GM13977 (cell line): ENCODE measurements at places on chromosomes 11 and 22.

DNA sequence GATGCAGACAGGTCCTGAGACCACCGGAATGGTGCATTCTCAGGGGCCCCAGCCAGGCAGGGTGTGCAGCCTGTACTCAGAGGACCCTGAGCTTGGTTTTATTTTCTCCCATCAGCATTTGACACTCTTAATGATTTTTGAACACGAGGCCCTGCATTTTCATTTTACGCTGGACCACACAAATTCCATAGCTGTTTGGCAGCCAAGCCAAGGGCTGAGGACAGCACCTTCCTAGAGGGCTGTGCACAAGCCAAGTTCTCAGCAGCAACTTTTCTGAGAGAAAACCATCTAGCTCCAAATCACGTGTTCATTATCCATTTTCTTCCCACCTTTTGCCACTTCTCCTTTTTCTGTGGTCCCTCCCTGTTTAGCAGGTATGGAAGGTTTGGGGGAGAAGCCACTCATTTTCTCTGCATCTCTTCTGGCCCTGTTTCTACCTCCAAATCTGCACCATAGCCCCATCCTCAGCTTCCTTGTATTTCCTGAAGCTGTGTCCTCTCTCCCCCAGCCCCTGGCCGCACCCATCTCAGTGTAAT, 60.4 kb downstream of the TRAF6 start:
- no peak for DNase-seq

GRCh38 chr11:128196235-128196634, 391.1 kb downstream of the ETS1 start:
- DNase-seq: no peak

GRCh38 chr11:79362821-79363220, 78.0 kb downstream of the TENM4 start:
- DNase-seq: no peak

GRCh38 chr22:27212102-27212501, 554.7 kb downstream of the MIAT start:
- no peak for DNase-seq

GRCh38 chr11:33500861-33501479, 199.7 kb downstream of the C11orf91 start:
- DNase-seq: no peak

DNA sequence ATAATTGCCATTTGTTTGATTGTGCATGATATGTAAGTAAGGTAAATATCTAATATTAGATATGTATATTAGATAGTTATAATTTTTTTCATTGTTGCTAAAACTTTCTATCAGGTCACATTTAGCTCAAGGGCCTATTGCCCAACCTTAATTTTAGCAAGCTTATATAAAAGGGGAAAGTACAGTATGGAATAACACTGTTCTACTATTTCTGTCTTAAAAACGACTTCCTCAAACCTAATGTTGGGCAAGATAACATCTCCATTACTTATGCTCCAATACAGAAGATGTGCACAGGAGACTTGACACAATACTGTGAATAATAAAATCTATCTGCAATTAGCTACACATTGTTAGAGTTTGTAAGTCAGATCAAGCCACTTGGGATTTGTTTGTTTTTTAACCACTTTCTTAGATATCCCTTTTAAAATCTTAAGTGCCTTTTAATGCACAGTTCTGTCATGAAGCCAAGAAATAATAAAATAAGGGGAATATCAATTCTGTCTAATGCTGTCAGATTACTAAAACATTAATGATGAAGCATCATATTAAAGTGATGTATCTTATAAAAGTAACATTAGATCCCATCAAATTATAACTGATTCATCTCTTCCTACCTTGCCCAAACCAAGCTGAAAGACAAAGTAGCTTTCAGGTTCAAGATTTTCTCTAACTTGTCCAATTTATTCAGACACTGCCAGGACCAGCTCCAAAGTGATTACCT, 98.1 kb downstream of the SIK3 start:
- DNase-seq: no peak

- DNase-seq: no peak
These were observed 12.8 kb downstream of the ARRB1 start for GRCh38 chr11:75338516-75339208.

DNA sequence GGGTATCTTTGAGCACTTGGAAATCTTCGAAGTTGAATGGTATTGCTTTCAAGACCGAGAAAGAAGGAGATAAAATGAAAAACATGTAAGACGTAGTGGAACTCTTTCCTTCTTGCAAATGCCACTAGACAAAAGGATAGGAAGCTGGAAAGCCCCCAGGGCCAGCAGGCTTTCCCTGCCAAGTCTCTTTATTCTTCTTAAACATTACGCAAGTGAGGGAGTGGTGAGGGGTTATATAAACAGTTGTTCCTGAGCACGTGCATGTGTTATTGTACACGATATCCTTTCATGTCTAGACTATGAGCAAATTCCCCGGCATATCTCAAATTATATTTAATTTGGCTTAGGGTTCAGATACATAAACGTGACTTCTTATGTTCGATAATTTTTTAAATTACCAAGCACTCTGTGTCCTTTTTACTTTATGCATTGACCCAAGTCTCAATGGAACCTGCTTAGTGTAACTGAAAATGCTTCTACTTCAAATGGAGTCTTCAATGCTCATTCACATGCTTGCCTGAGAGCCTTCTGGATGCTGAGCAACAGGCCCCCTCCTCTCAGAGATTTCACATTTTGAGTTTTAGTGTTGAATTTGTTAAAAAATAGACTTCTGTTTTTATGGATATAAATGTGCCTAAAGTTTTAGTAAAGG, 59.0 kb downstream of the PPP2R1B start:
- DNase-seq: no peak

DNA sequence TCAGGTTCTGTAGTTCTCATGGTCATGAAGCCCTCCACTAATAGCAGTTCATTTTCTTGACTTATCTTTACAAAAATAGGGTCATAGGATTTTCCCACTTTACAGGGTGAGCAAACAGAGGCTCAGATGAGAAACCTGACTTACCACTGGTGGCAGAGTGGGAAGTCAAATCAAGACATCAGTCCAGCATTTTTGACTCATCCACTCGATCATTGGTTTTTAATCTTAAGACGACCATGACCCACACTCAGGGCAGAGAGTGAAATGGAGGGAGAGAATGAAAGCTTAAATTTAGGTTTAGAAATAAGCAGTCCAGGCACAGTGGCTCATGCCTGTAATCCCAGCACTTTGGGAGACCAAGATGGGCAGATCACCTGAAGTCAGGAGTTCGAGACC, 42.1 kb downstream of the RTL6 start:
- DNase-seq: no peak

- peak; percentile 87 for DNase-seq
These were observed at the start of gene RIN1 for GRCh38 chr11:66336234-66337102. TSS of gene RIN1 (minus strand) at chr11:66336434. CDS start at chr11:66336402, 32 bp downstream.

DNA sequence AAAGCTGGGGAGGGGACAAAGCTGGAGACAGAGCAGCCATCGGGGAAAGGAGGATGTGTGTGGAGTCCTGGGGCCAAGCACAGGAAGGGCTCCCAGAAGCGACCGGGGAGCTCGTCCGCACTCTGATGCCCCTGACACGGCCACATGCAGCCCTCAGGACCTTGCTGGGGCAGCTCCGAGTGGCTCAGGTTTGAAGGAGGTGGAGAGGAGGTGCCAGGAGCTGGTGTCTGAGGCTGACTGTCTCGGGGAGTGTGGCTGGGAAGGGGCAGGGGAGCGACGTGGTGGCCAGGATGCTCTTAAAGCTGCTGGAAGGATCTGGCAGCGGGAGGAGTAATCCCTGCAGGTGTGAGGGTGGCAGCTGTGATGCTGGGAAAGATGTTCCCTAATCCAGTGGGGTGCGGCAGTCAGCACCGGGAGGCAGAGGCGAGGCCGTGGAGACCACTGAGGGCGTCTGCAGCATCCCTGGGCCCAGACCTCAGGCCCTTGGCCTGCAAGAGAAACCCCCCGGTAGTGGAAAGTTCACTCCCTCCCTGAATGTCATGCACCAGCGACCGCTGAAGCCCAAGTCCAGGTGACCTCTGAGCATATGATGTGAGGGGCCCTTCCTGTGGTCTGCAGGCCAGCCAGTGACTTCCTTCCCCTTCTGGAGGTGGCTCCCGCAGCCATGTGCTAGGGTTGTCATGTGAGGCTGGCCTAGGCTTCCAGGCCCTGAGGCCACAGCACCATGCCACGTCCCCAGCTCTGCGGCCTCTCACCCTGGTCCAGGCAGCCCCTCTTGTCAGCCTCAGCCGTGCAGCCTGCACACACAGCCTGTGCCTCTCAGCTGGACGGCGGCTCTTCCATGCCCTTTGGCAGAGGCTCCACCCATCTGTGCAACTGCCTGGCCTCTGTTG, 17.2 kb upstream of the CTSD start:
- no peak for DNase-seq

DNA sequence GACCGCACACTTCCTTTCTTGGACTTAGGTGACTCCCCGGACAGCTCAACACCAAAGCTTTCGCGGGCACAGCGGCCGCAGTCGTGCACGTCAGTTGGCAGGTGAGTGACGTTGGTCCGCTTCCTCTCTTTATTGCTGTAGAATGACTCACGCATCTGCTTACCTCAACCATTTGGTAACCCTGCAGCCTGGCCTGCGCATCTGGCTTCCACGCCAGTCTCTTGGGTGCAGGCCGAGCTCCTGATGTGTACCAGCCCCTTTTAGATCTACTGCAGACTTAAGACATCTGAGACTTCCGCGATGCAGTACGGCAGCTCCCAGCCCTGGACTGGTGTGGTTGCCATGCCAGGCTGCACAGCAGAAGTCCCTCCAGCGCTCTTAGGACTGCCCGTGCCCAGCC, 12.4 kb upstream of the TRMU start:
- DNase-seq: no peak

DNA sequence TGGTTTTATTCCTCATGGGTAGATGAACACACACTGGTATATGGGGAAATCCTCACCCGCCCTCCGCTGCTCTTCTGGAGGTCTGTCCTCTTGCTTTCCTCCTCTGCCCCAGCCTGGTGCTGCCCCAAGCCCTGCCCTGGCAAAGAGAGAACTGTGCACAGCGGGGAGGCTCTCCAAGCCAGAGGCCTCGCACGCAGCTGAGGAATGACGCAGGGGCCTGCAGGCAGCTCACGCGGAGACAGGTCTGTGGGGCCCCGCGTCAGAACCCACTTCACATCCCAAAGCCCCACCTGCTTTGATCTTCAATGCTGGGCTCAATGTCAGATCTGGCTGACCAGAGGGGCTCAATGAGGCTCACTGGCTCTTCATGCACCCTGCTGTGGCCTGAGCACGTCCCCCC, 10.0 kb downstream of the GATD1 start:
- no peak for DNase-seq

DNA sequence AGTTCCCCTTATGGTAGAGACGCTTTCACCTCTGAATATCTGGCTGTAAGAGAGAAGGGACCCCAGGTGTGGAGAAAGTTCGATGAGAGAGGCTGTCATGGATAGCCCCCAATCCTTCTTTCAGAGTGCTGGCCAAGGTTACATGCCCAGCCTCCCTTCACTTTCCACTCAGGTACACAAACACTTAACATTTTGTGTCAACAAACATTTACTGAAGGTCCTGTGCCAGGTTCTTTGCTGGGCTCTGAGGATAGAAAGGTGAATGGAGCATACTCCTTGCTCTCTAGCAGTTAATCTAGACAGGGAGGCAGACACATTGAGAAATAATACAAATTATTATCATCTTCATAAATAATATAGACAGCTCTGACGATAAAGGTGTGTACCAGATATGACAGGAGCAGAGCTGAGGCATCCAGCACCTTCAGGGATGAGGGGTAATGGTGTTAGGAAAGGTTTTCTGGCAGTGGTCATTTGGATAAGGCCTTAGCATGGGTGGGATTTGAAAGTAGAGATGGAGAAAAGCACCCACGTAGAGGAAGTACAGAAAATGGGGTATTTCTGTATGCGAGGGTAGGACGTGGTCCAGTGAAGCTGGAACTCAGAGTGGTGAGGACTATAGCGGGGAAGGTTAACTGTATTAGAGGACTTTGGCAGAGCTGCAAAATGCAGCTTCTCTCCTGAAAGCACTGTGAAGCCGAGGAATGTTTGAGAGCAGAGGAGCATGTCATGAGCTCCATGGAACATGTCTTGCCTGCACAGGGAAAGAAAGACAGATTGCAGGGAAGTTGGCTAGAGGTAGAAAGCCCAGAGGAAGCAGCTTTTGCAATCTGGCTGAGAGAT, 19.6 kb downstream of the PPFIBP2 start:
- no peak for DNase-seq

GRCh38 chr22:25602916-25603315, 38.4 kb downstream of the GRK3 start:
- no peak for DNase-seq

GRCh38 chr11:28323621-28324020, 215.4 kb downstream of the METTL15 start:
- no peak for DNase-seq

- DNase-seq: no peak
These were observed 80.1 kb upstream of the RTL6 start for GRCh38 chr22:44578110-44578457.

DNA sequence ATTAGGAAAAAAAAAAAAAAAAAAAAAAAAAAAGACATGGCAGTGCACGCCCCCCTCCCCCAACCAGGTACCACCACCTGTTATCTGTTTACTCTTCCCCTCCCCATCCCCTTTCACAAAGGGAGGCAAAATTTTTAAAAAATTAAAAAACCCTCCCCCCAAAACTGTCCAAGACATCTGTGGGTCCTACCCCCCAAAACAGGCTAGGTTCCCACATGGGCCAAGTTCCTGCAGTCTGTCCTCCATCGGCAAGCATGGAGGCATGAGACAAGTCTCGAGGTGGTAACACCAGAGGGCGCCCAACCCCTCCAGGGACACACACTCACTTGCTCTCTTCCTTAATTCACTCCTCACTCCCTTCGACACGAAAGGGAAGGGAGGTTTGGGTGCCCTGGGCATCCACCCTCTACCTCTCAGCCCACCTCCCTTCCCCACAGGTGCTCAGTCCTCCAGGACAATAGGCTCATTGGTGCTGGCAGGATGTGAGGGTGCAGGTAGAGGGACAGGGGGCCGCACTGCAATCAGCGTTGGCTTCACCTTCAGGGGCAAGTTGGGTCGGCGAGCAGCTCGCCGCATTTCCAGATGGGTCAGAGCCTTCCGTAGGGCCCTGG, 2.2 kb upstream of the TUT1 start:
- DNase-seq: peak; percentile 64

- no peak for DNase-seq
These were observed 104.8 kb downstream of the PAX6 start for GRCh38 chr11:31706357-31706756.

DNA sequence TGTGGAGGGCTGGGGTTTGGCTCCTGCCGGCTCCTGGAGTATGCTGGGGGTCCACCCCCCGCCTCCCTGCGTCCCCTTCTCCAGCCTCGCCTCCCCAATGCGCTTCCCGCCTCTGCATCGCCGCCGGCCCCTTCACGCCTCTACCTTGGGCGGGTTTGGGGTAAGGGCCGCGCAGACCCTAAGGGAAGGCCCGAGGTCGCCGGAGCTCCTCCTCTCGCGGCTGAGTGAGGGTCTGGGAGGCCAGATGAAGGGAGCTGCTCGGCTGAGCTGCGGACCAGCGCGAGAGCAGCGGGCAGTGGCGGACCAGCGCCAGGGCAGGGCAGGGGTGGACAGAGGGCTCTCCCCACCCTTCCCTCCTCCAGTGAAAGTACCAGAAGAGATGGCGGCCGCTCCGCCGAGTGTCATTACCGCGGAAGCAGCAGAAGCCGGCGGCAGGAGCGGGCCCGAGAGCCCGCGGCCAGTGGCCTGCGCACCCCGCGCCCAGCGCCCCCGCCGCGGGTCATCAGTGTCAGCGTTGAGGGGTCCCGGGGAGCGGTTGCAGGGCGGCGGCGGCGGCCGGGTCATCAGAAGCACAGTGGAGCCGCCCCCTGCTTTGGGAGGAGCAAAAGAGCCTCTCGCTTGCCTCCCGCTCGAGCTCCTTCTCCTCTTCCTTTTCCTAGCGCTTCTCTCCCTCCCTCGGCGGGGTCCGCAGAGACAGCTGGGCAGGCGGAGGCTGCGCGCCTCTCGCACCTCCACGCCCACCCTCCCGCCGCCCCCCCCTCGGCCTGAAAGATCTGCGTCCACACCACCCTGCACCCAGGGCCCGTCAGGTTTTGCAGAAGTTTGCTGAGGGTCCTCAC, 255.6 kb upstream of the CADM1 start:
- no peak for DNase-seq
